Ascending aorta (tissue), 2 donors: ENCODE measurements at places on chromosomes 1 and 21.

GRCh38 chr1:85421179-85421578 lies 43.8 kb downstream of the DDAH1 start:
- no peak for DNase-seq

- DNase-seq, result no peak
Measured at GRCh38 chr1:31423418-31423947, 10.5 kb downstream of the SERINC2 start.

DNA sequence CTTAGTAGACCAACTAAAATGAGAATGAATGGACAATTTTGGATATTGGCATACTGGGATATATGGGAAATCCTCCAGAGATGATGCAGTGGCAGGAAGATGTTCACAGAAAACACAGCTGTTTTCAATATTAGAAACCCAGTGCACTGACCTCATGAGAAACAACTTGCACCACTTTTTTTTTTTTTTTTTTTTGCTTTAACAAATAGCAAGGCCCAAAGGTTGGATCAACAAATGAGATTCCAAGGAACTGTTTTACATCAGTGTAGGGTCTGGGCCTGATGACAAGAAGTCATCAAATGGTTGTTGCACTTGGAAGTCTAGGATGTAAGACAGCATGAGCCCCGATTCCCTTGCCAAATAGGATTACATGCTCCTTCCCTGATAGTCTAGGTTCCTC lies 110.7 kb downstream of the SLC25A24 start:
- no peak for DNase-seq

DNA sequence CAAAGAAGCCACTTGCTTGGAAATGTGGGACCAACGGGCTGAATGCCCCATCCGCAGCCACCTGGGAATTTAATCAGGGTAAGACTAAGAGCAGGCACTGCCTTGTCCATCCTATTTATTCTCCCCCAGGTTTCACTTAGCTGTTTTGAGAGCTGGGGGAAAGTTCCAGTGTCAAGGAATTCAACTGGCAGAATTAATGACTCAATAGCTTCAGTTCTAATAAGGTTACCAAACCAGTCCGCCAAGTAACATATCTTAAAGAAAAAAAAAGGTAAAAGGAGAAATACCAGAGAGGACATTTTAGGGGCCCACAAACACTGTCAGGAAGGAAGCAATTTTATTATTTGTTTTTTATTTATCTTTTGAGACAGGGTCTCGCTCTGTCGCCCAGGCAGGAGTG lies 157.6 kb upstream of the SOD1 start:
- DNase-seq, result no peak

DNA sequence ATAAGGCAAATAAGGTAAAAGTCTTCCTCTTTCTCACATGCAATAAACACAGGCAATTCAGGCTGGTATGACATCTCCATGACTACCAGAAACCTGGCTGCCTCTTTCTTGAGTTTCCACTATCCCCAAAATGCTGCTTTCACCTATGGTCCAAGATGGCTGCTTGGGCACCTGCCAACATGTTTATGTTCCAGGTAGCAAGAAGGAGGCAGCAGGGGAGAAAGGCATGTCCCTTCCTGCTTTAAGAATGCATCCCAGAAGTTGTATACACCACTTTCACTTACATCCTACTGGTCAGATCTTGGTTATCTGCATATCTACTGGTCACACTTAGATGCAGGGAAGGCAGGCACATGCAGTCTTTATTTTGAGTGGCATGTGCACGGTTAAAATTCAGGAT lies 19.4 kb upstream of the ACOT11 start:
- DNase-seq, result peak; percentile 12

DNA sequence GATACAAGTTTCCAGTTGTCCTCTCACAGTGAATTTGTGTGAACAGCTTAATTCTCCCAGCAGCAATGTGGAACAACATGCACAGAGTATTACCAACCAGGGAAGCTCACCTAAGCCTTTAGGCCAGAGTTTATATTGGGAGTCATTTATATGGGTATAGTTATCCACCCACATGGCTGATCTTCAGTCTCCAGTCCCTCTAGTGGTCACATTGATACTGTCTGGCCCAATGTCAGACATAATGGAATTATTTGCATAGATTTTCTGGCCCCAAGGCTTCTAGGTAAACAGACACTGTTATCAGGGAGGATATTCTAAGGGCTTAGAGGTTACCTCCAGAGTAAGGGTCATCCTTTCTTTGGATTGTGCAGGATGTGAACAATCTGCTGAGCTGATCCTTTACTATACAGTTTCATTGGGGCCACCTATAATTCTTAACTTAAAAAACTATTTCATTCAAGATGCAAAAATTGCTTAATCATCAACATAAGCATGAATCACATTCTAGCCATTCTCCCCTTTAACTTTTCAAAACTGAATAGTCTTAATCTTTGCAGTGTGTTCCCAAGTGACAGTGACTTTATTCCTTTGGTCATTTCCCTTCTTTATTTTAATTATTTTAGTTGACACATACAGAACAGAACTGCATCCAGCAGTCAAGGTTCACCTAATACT lies 210.9 kb downstream of the LTN1 start:
- DNase-seq, result no peak

GRCh38 chr1:10530281-10530740 lies 55.6 kb downstream of the PEX14 start:
- DNase-seq, result no peak

GRCh38 chr21:28016571-28016970 lies 976.1 kb downstream of the LTN1 start:
- no peak for DNase-seq

DNA sequence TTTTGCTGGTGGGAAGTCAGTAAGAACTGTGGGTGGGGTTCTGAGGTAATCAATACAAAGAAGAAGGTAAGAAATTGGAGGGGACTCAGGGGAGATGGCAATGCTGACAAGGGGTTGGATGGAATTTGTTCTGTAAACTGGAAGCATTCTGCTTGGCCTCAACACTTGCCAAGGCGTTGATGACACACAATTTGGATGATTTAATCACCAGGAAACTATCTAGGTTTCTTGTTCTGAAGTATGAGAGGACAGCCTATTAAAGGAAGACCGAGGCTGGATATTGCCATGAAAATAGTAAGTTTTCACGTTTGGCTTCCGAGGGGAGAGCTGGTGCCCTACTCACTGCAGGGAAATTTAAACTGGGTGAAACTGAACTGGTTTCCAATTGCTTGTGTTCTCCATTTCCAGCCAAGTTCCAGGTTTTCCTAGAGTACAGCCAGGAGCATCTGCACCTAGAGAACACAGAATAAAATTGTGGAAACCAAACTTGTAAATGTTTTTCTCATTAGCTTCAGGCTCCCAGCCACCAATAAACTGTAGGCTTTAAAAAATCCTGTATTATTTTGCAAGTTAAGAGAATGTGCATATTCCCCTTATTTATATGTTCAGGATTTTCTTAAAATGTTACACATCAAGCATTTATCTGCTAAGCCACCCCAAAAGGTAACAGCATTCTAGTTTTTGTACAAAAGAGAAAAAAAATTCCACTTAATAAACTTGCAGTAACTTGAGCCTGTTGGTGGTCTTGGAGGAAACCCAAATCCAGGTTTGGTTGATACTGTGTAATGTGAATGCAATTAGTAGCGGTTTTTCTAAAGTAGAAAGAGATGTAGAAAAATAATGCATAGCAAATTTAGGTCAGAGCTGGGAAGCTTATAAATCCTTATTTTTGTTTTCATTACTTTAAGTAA lies 53.8 kb downstream of the ROR1 start:
- no peak for DNase-seq
